ENCODE measurements at places on chromosomes 3 and 15.
A peak's percentile ranks its signal among the peaks of the same experiment; 100 is the strongest.

GRCh38 chr3:136898549-136898948 lies 36.5 kb downstream of the NCK1 start:
- no peak for DNase-seq

GRCh38 chr3:39267631-39268548 lies 11.9 kb downstream of the CX3CR1 start:
- DNase-seq = peak; percentile 36

DNA sequence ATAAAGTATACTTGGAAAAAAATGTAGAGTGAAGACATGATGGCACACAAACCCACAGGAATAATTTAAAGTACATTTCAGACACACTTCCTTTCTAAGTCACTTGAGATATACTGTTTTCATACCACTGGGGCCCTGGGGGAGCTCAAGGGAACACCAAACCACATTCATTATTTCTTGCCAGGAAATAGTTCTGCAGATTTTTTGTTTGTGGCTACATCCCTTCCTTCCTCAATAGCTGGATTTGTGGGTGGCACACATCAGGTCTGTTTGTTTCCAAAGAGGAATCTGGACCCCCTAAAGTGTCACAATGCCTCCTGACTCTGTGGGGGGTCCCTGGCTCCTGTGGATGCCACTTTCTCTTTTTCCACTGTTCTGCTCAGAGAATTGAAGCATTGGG lies 153.5 kb upstream of the COL8A1 start:
- no peak for DNase-seq

DNA sequence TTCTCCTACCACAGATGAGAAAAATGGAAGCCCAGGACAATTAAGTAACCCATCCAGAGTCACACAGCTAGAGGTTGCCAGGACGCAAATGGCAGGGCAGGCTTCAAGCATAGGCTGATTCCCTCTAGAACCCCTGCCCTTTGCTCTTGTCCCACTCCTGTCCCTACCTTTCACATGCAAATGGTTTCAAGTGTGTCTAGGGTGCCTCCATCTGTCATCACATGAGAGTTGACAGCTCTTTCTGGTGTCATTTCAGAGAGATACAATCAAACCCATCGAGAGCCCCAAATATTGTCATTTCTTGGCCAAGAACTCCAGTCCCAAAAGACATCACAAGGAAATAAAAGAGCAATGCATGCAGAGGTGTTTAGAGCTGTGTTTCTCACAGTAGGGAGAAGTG lies 23.7 kb downstream of the CCDC12 start:
- DNase-seq = no peak

GRCh38 chr3:139538733-139539132 lies 809 bp downstream of the RBP1 start:
- no peak for DNase-seq

- DNase-seq = no peak
Measured at GRCh38 chr3:172515130-172515918, 7.9 kb downstream of the TNFSF10 start.

- DNase-seq = no peak
Measured at GRCh38 chr3:12924437-12924836, 83.1 kb upstream of the RPL32 start.

- no peak for DNase-seq
Measured at GRCh38 chr3:61565569-61565968, 4.2 kb downstream of the PTPRG start.

- no peak for DNase-seq
Measured at GRCh38 chr3:15281817-15282216, 50.6 kb downstream of the SH3BP5 start.

- no peak for DNase-seq
Measured at GRCh38 chr3:24226397-24226796, 268.3 kb downstream of the THRB start.

- DNase-seq = no peak
Measured at GRCh38 chr3:37198996-37199395, 24.6 kb upstream of the LRRFIP2 start.

- no peak for DNase-seq
Measured at GRCh38 chr3:44516230-44516629, 38.8 kb upstream of the ZNF445 start.

- no peak for DNase-seq
Measured at GRCh38 chr3:81741216-81741615, 20.2 kb downstream of the GBE1 start.

GRCh38 chr15:36601497-36601932 lies 22.1 kb downstream of the CDIN1 start:
- no peak for DNase-seq

Measured in activated T-cell treated with anti-CD3 and anti-CD28 coated beads for 1 hour (primary cell).